ENCODE measurements at places on chromosomes 5 and 9.

- DNase-seq, result no peak
Measured at GRCh38 chr5:176519810-176520720, 17.1 kb downstream of the RNF44 start.

DNA sequence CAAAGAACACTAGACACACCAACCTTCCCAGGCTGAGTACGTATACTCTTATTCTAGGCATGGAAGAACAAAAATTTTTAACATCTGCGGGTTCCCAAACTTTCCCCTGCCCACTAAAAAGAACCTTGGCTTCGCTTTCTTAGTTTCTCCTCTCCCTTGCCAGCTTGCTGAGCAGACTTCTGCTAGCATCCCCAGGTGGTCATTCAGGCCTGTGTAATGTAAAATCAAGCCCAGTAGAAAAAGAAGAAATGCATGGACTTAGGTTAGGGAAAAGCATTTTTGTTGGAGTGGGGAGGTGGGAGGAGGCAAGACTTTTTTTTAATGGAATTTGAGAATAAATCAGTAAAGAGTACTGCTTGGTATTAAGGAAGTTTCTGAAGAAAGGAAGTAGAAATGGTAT is 331.0 kb upstream of the TLE4 start:
- DNase-seq, result no peak

DNA sequence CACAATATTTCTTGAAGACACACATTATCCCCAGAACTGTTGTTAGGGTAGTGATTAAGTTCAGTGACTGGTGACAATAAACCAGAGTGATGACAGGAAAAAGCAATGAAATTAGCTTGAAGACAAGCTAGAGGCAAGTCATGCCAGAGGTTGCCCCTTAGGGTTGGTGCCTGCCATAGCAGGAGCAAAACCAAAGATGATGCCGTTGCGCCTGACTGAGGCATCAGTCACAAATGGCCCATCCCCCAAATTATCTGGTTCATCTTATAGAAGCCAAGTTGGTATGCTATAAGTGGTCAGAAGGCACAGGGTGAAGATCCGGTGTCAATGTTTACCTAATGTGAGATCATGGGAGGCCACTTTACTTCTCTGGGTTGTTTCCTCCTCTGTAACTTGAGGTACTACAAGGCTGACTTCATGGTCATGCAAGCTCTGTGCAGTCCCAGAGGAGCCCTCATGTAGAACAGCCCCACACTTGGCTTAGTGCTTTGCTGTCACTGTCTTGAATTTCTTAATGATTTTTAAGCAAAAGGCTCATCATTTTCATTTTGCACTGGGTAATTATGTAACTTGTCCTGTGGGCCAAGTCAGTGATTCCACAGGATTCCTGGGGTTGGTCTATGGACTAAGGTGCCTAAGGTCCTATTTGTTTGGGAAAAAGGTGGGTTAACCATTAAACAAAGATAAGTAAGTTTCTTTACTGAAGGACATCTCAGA is 211.3 kb downstream of the MAN2A1 start:
- no peak for DNase-seq

DNA sequence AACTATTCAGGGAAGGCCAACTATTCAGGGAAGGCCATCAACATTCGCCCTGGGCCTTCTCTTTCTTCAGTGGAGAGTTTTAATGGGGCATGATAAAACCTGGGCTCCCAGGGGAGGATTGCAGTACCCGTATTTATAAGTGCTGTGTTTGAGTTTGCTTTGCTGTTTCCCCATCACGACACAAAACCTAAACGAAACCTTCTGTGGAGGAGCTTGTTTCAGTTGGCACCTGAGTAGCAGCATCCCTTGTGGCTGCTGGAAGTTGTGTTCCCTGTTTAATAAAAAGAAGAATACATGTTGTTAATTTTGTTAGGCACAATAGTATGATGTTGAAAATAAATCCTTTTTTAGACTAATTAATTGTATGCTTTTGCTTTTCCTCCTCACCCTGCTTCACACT is 8.3 kb downstream of the WDR31 start:
- no peak for DNase-seq

- DNase-seq, result no peak
Measured at GRCh38 chr5:74109344-74109743, 483.3 kb downstream of the ARHGEF28 start.

DNA sequence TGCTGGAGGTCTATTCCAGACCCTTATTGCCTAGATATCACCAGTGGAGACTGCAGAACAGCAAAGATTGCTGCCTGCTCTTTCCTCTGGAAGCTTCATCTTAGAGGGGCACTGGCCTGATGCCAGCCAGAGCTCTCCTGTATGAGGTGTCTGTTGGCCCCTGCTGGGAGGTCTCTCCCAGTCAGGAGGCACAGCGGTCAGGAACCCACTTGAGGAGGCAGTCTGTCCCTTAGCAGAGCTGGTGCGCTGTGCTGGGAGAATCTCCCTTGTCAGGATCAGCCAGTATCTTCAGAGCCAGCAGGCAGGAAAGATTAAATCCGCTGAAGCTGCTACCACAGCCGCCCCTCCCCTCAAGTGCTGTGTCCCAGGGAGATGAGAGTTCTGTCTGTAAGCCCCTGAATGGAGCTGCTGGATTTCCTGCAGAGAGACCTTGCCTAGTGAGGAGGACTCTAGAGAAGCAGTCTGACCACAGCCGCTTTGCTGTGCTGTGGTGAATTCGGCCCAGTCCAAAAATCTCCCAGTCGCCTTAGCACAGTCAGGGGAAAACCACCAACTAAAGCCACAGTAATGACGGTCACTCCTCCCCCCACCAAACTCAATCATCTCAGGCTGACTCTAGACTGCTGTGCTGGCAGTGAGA is 124.1 kb downstream of the JAKMIP2 start:
- no peak for DNase-seq

DNA sequence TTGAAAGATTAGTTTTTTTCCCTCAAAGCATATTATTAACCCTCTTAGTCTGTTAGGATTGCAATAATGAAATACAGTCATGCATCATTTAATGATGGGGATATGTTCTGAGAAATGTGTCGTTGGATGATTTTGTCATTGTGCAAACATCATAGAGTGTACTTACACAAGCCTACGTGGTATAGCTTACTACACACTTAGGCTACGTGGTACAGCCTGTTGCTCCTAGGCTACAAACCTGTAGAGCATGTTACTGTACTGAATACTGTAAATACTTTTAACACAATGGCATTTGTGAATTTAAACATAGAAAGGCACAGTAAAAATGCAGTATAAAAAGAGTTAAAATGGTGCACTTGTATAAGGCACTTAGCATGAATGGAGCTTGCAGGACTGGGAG is 132.7 kb downstream of the PDE8B start:
- no peak for DNase-seq

DNA sequence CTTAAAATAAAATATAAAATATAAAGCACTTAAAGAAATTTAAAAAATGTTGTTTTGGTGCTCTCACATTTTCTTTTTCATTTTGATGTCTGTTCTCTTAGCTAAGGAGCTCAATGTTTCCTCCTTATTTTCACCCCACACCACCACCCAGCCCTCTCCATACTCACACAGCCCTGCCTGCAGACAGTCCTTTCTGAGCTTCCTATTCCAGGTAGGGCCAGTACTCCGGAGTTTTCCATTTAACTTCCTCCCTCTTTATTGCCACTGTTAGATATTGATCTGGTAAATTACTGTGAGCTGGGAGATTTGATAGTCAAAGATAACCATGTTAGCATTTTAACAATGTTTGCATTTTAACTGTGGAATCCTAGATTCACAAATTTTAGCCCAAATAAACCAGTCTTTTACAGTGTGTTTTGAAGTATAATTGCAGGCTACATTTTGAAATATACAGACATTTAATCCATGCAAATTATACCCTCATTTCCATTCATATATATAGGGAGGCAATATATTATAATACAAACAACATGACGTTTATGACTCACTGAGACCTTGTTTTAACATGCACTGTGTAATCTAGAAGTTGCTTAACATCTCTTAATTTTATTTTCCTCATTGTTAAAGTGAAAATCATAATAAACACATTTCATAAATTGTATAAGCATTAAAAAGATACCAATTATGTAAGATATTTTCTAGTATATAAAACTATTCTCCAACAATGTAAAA is 927.1 kb downstream of the NR2F1-AS1 start:
- DNase-seq, result no peak

- DNase-seq, result no peak
Measured at GRCh38 chr9:135664801-135665794, 2.0 kb downstream of the LCN9 start.

DNA sequence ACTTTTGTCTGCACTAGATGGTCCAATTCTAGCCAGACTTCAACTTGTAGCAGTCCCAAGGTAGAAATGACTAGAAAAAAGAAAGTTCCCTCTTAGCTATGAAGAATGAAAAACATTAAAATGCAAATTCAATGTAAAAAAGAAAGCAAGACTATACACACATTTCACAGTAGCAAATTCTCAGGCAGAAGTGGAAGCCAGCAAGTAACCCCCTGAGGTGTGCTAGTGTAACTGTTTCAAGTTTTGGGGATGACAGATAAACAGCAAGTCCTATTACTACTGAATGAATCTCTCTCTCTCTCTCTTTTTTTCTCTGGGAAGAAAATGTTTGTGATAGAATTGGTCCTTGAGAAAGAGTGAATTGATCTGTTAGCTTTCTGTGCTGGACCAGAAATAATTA is 185.6 kb downstream of the EFNA5 start:
- DNase-seq, result no peak
